ENCODE measurements at places on chromosomes 11 and 22.

DNA sequence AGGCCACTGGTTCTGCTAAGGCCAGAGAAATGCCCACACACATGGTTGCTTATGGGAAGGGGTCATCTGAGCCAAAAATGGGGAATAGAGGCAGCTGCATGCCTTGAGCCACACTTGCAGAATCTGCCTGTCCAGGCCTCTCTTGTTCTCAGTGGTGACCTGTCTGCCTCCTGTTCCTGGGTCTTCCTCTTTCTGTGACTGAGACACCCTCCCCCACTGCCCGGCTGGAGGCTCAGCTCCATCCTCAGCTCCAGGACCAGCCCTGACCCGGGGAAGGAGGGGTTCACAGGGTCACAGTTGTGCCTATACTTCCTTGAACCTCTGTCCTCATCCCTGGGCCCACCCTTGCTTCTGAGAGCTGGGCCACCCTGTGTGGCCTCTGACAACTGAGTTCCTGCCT lies 52.3 kb downstream of the CSF2RB start:
- no peak for DNase-seq

- DNase-seq = no peak
Measured at GRCh38 chr11:116242006-116242405, 530.8 kb downstream of the BUD13 start.

DNA sequence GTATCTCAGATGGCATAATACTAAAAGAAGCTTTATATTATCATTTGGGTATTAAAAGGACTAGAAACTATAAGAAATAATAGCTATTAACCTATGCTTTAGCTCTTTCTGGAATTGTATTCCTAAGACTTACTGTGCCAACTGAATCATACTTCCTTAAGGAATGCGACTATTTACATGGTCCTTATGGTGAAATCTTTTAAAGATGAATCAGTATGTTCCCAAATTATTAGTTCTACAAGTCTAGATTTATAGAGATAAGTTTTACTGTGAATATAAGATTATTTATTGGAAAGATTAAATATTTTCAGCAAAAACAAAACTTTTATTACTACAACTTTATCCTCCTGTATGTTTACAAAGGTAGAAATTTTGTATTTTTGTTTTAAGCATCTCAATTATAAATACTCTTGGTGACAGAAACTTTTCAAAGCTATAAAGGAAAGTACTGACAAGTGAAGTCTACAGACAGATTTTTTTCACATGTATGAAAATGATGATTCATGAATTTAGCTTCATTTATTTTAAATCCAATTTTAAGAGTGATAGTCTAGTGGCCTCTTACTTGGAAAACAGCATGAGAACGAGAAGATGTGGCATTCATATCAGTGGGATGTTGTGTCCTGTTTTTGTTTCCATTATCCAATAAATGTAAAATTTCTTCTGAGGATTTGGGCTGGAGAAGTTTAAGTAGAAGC lies 17.8 kb downstream of the KIF18A start:
- no peak for DNase-seq

DNA sequence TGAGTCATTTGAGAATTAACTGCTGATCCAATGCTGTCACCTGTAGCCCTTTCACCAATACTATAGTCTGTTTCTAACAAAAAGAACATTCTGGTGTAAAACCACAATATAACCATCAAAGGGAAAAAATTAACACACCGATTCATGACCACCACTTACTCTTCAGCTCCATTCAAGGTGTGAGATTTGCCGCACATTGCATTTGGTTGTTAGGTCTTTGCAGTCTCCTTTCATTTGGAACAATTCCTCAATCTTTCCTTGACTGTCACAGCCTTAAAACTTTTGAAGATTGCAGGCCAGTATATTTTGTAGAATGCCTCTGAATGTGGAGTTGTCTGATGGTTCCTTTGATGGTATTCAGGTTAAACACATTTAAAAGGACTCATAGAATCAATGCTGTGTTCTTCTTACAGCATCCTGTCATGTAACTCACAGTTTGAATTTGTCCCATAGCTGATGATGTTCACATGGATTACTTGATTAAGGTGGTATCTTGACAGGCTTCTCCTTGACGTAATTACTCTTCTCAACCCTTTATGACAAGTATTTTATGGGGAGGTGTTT lies 63.6 kb downstream of the TNRC6B start:
- no peak for DNase-seq

GRCh38 chr22:30867746-30868662 lies 100.6 kb downstream of the MORC2 start:
- DNase-seq = no peak

DNA sequence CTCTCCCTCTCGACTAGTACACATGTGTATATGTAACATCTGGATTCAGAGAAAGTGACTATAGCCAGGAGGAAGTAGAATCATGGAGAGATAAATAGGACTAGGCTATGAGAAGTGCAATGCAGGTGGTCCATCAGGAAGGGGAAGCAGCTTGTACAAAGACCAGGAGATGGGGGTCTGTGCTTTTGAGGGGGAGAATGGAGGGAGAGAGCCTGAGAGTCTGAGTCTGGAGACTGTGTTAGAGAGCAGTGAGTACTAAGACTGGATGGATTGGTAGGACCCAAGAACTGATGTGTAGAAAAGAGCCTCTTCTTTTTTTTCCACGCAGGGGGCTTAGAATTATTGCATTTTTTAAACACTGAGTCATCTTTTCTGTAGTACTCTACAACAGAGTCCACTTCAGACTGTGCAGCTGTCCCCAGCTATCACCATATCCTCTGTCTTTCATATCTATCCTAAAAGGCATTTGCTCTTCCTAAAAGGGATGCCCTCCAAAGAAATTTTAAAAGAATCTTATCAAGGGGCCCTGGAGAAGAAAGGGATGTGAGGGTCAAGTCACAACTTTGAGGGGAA lies 80.4 kb downstream of the BDNF start:
- DNase-seq = no peak

DNA sequence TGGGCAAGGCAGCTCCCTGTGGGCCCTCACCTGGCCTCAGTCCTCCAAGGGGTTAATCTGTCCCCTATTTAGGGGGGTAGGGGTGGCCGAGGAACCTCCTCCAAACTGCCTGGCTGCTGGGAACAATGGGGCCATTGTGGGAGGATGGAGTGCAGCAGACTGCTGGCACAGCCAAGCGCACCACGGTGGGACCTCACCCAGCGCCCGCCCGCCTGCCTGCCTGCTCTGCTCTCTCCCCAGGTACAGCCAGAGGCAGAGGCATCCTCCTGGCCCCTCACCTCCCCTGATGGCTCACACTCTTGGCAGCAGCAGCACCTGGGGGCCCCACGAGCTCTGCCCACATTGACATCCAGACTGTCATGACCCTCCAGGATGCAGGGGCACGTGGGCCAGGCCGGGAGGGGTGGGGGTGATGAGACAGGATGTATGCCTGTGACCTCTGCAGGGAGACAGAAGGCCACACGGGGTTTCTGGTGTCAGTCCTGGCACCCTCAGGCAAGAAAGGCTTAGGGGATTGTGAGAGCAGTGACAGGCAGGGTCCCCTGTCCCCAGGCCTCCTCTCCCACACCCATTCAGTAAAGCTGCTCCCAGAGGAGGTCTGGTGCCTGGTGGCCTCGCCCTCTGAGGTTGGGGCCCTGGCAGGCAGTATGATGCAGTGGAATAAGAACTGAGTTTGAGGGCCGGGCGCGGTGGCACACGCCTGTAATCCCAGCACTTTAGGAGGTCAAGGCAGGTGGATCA lies 11.4 kb downstream of the BCL9L start:
- DNase-seq = no peak

GRCh38 chr11:108221371-108221770 lies 1.1 kb downstream of the NPAT start:
- no peak for DNase-seq

Data from bone marrow (tissue), 2 donors.